ENCODE measurements at places on chromosomes 5 and 9.

GRCh38 chr5:55594671-55595070 is 59.9 kb upstream of the PLPP1 start:
- DNase-seq: no peak

GRCh38 chr5:68331192-68332079 is 115.9 kb downstream of the PIK3R1 start:
- no peak for DNase-seq

GRCh38 chr9:109624896-109625295 is 126.8 kb upstream of the PTPN3 start:
- no peak for DNase-seq

DNA sequence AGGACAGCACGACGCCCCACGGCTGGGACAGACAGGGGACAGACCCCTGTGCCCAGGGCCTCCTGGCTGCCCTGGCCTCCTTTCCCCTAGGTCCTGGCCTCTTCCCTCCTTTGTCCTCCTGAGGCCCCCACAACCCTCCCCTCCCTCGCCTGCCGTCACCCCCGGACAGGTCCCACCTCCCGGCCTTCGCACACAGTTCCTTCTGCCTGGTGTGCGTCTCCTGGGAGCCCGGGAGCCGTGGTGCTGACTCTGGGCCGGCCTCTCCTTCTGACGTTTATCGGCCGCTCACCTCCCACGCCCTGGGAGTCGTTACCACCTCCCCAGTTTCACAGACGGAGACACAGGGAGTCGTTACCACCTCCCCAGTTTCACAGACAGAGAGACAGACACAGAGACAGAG is 25.1 kb upstream of the NOTCH1 start:
- no peak for DNase-seq

DNA sequence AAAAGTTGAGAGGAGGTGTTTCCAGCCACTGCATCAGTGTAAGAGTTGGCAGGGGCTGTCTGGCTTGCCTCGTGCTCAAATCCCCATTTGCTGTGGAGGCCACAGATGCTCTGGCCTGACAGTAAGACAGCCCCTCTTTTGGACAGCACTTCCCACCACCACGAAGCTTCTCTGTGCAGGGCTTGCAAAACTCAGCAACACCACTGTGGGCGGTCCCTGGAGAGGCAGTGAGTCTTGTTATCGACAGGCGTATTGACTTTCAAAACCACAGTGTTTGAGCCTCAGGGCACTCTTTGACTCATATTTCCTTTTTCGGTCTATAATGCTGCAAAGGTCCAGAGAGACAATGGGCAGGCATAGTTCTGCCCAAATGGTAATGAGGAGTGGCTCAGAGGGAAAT is 539.5 kb downstream of the EBF1 start:
- no peak for DNase-seq

- no peak for DNase-seq
These were observed 229.7 kb upstream of the PIK3R1 start for GRCh38 chr5:67985686-67986387.

GRCh38 chr5:14766584-14766983 is 102.1 kb downstream of the OTULIN start:
- no peak for DNase-seq

- DNase-seq: no peak
These were observed 277.9 kb upstream of the CDH9 start for GRCh38 chr5:27316271-27316650.

- DNase-seq: no peak
These were observed 103.0 kb upstream of the FTMT start for GRCh38 chr5:121748686-121749085.

- DNase-seq: peak; percentile 84
These were observed 104.7 kb downstream of the CMYA5 start for GRCh38 chr5:79794347-79794746.

DNA sequence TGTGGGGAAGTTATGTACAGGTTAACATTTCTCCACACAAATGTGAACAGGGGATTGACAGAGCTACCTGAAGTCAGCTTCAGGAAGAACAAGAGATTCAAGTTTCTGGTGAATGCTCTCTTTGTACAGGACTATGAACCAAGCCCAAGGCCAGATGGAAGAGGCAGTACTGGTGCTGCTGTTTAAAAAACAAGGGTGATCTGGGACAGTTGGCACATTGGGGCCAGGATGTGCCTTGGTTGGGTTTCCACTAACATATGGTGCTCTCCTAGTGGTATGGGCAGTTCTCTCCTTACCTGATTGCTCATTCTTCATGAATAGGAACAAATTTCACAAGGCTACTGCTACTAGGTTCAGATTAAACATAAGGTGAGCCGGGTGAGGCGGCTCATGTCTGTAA is 40.0 kb downstream of the MTMR12 start:
- no peak for DNase-seq

- peak; percentile 72 for DNase-seq
These were observed 24.4 kb downstream of the IQGAP2 start for GRCh38 chr5:76427206-76428140.

DNA sequence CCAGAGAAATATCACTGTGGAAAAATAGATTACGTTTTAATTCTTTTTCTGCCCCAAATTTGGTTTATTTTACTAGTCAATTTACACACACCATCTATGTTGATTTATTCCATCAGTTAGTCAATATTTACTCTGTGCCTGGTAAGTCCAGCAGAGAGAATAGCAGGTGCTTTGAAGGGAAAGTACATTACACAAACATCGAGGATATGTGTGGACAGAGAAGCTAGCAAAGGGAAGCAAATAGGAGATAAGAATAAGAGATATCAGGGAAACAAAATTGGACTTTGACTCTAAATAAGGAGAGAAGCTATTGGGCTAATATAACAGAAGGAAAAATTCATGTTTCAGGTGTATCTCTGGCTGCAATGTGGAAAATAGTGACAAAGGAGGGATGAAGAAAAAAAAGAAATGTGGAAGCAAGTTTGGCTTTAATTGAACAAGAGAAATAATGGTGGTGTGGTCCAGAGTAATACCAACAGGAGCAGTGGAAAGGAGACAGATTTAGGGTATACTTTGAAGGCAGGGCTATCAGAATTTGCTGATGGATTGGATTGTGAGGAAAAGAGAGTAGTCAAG is 587.7 kb upstream of the CDH6 start:
- no peak for DNase-seq

DNA sequence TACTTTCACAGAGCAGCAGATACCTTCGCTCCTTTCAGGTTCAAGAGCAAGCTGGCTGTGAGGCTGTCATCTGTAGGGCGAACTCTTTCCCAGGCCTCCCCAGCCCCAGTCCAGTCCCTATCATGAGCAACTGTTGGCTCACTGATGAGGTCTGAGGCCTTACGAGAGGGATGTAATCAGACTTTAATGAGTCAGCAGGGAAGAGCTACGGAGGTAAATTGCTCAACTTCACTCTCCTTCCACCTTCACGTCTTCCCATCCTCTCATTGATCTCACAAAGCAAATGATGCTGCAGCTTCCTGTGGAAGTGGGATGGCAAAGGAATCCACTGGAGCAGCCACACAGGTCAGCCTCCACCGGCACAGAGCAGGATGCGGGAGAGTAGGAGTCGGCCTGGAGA is 130.7 kb upstream of the TBCA start:
- DNase-seq: no peak

GRCh38 chr9:114291064-114291474 is 31.8 kb upstream of the ORM1 start:
- DNase-seq: peak; percentile 84

- DNase-seq: no peak
These were observed 299.7 kb downstream of the NFIB start for GRCh38 chr9:14014218-14014617.

DNA sequence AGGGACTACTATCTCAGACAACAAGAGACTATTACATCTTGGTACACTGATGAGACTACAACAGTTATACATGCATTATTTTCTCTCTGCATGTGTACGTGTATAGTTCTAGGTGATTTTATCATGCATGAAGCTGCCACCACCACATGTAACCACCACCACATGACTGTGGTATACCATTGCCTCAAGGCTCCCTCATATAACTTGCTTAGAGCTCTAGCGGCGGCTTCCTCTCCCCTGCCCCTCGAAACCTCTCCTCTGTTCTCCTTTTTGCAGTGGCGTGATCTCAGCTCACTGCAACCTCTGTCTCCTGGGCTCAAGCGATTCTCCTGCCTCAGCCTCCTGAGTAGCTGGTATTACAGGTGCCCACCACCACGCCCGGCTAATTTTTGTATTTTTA is 162.3 kb downstream of the AOPEP start:
- DNase-seq: no peak

DNA sequence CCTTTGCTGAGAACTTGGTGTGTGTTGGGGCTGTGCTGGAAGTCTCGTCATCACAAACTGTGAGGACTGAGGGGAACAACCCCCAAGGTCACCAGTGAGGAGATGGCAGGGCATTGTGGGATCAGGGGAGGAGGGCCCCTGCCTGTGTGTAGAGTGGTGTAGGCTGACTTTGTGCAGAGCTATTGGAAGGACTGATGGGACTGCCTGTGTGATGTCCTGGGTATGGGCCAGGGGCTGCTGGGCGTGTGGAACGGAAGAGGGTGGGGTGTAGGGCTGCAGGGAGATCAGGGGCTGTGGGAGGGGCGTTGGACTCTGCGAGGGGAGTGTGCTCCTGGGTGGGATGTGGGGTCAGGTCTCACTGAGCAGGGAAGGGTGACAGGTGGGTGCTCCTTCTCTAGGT is 3.6 kb downstream of the WNK2 start:
- DNase-seq: no peak

DNA sequence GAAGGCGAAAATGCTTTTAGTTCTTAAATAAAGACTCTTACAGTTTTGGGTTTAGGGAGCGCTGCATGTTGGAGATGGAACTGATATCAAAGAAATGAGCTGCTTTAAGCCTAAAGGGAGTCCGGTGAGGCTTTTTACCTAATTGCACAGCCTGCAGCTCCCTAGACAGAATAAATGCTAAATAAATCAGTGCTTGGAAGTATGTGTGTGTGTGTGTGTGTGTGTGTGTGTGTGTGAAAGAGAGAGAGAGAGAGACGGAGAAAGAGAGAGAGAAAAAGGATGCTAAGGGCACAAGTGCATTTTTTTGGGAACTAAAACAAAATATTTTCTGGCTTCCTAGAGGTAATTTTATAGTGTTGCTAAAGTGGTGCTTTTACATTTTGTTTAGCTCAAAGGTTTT is 88.4 kb downstream of the MTRR start:
- DNase-seq: no peak

DNA sequence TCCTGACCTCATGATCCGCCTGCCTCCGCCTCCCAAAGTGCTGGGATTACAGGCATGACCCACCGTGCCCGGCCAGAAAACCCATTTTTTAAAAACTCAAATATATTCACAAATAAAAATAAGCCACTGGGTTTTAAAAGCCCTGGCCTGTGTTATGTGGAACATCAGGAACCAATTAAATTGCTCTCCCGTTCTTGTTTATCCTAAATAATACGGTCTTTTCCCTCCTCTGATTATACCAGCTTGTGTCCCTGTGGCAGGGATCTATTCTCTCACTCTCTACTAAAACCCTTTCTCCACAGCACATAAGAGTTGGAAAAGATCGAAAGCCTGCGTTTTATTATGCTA is 30.1 kb upstream of the LPAR1 start:
- DNase-seq: no peak

DNA sequence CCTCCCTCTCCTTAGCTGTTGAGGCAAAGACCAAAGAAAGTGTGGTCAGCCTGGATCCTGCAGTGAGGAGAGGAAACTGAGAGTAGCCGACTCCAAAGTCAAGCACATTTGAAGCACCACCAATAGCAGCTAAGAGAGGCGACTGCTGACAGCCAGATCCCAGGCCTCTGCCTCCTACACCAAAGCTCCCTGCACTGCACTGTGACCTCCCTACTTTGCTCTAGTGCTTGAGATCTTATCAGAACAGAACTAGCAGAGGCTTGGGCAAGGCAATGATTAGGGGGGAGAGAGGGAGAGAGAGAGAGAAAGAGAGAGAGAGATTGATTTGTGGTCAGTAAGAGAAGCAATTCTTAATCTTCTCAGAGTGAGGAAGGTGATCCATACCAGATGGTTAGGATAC is 216.3 kb downstream of the CDK5RAP2 start:
- DNase-seq: peak; percentile 29

DNA sequence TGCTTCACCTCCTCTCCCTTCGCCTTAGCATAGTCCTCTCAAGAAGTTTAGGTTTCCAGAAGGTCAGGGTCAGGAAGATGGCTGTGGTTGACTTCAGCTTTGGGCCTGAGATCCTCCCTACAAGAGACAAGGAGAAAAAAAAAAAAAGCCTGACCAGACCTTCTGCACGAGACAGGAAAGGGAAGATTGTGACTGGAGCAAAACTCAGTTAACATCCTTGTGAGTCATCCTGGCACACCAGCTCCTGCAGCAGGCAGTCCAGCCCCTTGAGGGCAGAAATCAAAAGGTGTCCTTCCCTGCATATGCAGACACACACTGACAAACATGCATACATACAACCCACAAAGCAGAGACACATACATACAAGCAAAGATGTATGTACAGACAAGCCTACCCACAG is 18.0 kb upstream of the ENHO start:
- DNase-seq: no peak

GRCh38 chr5:176547802-176548201 is 1.3 kb upstream of the CDHR2 start:
- no peak for DNase-seq

DNA sequence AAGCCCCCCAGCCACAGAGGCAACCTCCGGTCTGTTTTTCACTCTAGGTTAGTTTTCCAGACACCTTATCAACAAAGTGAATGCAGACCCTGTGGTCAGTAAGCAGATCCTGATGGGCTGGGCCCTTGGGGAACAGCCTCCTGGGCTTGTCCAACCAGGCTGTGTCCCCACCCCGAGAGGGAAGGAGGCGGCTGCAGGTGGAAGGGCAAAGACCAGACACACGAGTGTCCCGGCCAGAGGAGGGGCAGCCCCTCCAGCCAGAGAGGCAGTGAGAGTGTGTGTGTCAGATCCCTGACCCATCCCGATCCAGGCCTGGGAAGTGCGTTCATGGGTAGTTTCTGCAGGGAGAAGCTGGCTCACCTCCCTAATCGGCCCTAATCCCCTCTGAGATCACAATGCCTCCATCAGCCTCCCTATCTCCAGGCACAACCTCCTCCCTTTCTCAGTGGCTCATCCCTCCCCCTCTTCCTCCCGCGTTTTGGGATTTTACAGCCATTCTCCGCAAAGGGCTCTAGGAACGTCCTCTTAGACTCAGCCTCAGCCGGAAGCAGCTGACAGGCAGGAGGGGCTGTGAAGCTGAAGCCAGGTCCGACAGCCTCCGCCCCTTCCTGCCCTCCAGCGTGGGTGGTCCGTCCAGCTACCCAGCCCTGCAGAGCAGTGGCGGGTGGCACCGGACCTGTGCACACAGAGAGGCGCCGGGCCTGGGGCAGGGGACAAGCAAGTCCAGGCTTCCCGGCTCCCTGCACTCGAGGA is 9.7 kb downstream of the SLC12A7 start:
- DNase-seq: peak; percentile 47

Data from NCI-H82 (cell line).